ENCODE measurements at places on chromosomes 2 and 18.

DNA sequence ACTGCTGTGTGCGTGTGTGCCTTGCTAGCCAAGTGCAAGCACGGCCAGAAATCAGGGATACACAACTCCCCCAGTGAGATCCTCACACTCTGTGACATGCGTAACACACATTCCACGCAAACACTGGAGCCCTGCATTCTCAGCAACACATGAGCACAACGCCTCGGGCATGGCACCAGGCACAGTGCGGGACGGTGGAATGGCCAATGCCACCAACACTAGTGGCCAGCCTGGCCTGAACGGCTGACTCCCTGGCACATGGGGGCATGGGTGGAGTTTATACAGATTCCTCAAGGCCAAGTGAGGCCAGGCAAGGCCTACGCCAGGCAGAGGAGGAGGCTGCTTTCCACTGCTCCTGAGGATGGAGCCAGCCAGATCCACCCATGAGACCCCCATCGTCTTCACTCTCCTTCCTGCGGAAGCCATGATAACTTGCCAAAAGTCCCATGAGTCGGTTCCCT lies 56.2 kb downstream of the ANKMY1 start:
- DNase-seq: no peak

GRCh38 chr2:119323459-119323858 lies 43.2 kb downstream of the C2orf76 start:
- no peak for DNase-seq

DNA sequence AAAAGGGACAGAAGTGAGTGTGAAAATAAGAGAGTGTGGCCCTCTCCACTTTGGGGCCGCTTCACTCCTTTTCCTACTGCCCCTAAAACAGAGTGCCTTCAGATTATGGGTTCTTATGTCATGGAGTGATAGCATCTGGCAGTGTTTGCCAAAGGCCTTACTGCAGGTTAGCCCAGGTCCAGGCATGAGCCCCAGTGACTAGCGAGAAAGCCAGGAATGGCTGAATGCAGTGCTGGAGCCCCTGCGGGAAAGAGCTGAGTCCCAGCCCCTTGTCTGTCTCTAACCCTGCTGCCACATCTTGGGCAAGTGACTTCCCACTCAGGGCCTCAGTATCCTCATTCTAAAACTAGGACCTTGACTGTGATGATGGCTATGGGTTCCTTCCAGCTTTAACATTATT lies 6.0 kb downstream of the IGFBP5 start:
- DNase-seq: no peak

GRCh38 chr2:109356324-109357035 lies 227.5 kb downstream of the SH3RF3 start:
- no peak for DNase-seq

- no peak for DNase-seq
These were observed 4.7 kb upstream of the DNAJB2 start for GRCh38 chr2:219274361-219274921.

DNA sequence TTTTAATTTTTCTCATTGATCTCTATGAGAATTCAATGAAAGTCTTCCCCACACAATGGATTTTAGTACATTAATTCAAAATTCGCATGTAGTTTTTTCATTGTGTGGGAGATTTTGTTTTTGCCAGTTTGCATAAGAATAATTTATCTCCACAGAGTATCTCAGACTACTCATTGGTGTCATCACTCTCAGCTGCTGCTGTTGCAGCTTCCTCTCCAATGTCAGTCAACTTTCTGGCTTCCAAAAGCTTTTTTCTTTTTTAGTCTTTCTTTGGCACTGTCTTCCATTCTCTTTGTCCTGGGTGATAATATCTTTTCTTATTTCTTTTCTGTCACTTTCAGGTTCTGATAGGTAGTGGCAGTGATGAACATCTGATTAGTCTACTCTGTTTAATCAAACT lies 50.5 kb downstream of the PTRHD1 start:
- peak; percentile 35 for DNase-seq

- no peak for DNase-seq
These were observed 142.8 kb downstream of the CCDC148 start for GRCh38 chr2:158313734-158314133.

DNA sequence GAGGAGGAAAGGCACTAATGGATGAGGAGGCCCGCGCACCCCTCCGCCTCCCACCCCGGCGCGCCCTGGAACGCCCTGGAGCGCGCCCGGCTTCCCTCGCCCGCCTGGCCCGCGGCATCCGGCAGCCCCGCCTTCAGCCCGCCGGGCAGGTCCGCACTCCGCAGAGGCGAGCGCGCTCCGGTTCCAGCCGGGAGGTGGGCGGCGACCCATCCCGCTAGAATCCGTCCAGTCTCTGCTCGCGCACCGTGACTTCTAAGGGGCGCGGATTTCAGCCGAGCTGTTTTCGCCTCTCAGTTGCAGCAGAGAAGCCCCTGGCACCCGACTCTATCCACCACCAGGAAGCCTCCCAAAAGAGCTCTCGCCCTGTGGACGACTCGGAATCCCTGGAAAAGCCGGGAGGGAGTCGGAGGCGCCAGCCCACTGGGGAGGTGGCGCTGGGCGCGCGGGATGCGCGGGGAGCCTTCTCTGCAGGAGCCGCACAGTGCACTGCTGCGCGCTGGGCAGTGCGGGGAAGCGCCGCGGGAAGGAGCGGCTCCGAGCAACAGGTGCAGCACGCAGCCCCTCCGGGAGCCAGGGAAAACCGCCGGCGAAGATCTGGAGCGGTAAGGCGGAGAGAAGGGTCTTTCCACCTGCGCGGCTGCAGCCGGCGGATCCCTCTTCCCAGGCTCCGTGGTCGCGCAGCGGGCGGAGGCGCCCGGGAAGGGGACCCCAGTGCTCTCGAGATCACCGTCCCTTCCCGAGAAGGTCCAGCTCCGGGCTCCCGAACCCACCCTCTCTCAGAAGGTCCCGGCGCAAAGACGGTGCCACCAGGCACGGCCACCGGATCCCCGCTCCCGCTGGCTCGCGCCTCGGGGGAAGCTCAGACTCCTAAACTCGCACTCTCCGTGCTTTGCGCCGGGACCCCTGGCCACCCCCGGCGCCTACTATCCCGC lies at the start of gene GALR1:
GALR1 (plus strand) TSS at position 280 of the 932 bp plus-strand sequence. CDS start 701 bp downstream, outside the sequence.
- DNase-seq: peak; percentile 48
